Stimulated activated CD4-positive, alpha-beta T cell treated with anti-CD3 and anti-CD28 coated beads, Interleukin-1b, Interleukin-23, amount 100 ng/mL, for 48 hours (primary cell): ENCODE measurements at places on chromosomes 1 and 21.

- no peak for DNase-seq
Measured at GRCh38 chr1:8589571-8589970, 227.9 kb downstream of the RERE start.

DNA sequence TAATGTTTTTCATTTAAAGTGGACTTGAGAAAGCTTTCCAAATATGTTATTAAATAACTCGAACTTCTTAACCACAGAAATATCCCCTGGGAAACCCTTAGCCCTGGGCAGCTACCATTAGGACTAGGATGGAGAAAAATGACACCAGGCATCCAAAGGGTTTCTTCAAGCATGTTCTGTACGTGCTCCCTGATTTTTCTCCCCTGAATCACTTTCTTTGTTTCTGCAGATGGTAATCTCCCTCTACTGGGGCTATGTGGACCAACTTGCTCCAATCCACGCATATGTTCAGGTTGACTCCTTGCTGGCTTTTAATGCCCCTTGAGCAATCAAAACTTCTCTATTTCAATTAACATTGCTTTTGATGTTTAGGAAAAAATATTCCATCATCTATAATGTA is 312.7 kb upstream of the C1orf87 start:
- no peak for DNase-seq

GRCh38 chr1:75203415-75204277 is 69.5 kb downstream of the LHX8 start:
- DNase-seq, result no peak

DNA sequence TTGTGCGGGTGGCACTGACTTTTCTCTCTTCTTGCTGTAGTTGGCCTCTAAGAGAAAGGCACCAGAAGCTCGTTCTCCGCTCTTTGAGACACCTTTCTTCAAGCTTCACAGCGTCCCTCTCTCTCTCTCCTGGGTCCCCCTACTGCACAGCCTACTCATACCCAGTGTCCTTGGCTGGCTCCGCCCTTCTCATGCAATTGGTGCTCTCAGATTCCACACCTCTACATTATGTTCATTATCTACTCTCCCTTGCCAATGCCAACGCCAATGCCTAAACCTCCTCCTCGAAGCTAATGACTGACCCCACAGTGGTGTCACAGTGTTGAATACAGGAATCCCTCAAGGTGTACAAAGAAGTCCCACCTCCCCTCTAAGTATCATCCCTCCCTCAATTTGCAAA is 4.8 kb upstream of the DNAJC28 start:
- no peak for DNase-seq

- no peak for DNase-seq
Measured at GRCh38 chr1:52919051-52919722, 2.4 kb downstream of the ECHDC2 start.

DNA sequence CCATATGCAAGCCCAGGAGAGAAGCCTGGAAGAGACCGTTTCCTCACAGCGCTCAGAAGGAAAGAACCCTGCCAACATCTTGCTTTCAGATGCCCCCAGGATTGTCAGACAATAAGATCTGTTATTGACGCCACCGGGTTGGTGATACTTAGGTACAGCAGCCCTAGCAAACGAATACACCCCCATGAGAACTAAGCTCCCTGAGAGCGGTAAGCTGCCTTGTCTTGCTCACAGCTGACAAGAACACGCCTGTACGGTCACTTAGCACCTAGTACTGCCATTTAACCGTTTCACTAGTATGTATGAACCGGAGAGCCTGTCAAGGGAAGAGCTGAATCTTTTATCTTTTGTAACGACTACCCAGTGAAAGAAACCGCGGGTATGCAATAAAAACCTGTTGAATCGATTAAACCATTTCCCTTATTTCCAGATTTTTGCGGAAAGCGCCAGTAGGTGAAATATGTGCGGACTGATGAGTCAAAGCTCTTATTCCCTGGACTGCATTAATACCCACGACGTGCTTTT is 619 bp upstream of the ZBTB8B start:
- DNase-seq, result no peak

DNA sequence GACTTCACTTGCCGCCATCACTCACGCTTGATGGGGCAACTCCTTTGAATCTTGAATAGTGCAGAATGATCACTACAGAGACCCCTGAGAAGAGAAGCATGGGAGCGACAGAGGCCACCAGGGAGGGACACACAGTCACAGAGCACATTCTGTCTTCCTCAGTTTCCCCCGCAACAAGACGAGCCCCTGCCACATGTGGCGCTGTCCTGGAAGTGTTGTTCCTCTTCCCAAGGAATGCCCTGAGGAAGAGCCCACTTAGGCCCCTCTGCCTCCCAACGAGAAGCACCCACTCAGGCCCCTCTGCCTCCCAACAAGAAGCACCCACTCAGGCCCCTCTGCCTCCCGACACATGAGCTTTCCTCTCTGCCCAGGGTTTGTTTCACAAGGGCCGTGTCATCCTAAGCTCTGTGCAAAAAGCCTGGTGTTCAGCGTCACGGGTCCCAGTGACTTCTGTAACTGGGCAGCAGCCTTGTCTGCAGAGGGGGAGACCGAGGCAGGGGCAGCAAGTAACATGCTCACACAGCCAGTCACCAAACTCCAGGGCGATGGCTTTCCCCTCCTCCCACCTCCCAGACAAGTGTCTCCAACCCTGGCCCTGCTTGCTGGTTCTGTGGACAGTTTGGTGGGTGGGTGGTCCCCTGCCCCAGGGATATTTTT is 19.8 kb downstream of the SLC37A1 start:
- DNase-seq, result no peak

DNA sequence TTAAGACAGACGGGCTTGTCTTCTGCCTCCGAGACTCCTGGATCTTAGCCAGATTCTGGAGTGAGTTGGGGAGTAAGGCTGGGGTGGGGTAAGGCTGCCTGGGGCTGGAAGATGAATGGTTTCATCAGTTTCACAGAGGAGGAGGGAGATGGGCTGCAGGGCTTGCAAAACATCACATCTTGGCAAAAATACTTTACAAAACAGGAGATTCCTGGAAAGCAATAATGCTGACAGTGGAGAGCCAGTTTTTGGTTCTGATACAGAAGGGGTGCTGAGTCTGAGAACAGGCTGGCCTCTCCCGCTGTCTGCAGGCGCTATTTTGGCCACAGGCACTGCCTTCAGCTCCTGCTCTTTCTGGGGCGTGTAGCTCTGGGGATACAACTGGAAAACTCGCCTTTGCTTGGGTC is 83.4 kb upstream of the KCNE2 start:
- no peak for DNase-seq

GRCh38 chr1:25820247-25821111 is 725 bp downstream of the MTFR1L start:
- DNase-seq, result peak; percentile 78

DNA sequence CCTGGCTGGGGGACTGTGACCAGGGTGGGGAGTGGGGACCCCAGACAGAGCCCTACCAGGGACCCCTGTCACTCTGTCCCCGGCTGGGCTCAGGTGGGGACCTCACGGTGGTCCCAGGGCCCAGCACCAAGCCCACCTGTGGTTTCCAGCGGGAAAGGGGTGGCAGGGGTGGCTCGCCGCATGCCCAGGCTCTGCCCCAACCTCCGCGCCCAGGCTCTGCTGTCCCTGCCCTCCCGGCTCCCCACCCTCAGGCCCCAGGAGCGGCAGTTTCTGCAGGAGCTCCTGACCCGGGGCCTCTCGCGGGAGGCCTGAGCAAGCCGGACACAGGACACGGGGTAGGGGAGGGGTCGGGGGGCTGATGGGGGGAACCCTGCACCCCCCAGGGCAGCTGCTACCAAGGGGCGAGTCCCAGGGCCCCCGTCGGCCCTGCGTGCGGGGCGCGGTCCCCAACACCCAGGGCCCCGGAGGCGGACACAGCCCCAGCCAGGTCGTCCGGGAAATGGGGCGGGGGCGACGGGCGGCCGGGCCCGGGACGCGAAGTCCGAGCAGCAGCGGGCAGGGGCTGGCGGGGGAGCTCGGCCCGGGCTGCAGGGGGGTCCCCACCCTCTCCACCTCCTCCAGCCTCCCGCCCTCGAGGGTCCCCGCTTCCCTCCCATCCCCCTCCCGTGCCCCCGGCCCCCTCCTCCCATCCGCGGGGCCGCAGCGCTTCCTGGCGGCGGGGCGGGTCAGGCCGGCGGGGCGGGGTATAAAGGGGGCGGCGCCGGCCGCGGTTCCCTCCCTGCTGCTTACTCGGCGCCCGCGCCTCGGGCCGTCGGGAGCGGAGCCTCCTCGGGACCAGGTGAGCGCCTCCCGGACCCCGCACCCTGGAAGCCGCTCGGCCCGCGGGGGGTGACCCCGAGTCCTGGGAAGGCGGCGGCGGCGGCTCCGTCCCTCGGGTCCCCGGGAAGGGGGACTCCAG is at the start of gene COL6A2:
TSS of gene COL6A2 (plus strand) at position 777 of the 958 bp plus-strand sequence.
- DNase-seq, result peak; percentile 40

GRCh38 chr1:30893776-30894507 is 14.6 kb downstream of the SDC3 start:
- no peak for DNase-seq

DNA sequence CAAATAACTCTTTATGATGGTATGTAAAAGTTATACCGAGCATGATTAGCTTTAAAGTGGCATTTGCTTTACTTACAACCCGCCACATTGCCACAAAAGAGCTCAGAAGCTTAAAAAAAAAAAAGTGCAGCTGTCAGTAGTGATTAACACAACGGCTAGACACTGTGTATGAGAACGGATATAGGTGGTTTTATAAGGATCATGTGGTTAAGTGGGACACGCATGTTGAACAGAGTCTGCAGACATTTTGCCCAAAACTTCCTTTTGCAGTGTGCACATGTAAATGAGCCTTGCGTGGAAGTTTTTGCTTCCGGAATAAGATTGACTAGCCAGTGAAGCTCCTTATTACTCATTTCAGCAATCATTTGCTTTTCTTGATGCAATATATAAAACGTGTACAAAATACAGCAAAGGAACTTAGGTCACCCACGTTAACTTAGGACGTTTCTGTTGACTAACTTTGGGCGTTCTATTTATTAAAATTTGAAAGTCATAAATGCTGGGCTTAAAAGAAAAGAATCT is 58.7 kb upstream of the RGS1 start:
- peak; percentile 62 for DNase-seq

DNA sequence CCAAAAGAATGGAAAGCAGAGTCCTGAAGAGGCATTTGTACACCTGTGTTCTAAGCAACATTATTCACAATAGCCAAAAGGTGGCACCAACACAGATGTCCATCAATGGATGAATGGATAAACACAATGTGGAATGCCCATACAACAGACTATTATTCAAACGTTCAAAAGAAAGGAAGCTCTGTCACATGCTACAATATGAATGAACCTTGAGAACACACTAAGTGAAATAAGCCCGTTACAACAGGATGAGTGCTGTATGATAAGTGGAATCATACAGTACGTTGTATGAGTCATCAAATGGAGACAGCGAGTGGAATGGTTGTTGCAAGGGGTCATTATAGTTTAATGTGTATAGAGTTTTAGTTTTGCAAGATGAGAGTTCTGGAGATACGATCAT is 80.1 kb downstream of the SH3BGR start:
- DNase-seq, result no peak

DNA sequence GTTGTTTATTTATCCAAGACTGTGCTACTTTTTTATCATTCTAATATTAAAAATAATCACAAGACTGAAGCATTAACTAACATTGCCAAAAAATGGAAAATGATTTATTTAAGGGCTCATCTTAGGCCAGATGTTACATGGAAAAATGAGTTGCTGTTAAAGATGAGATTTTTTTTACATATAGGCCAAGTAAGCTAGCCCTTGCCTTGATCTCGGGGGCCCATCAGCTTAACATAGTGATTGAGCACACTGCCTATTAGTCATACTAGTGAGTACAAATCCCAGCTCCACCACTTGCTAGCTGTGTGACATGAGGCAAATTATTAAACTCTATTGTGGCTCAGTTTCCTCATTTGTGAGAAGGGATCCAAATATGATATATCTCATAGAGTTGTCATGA is 275.9 kb upstream of the SNX7 start:
- DNase-seq, result no peak

- no peak for DNase-seq
Measured at GRCh38 chr21:44434936-44435635, 20.2 kb upstream of the LRRC3 start.

DNA sequence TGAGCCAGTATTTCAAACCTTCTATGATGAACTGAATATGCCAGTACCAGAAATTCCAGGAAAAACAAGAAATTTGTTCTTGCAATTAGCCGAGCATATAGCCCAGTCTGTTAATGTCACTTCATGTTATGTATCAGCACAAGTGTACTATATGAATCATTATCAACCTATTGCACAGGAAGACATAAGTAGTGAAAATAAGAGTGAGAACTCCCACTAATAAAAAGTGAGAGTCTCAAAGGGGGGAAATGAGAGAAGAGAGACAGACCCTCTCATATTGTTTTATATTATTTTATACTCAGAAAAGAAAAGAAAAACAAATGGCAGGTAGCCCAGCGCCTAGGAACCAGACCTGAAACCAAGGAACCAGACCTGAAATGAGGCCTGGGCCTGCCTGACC is 16.2 kb downstream of the JMJD4 start:
- no peak for DNase-seq

DNA sequence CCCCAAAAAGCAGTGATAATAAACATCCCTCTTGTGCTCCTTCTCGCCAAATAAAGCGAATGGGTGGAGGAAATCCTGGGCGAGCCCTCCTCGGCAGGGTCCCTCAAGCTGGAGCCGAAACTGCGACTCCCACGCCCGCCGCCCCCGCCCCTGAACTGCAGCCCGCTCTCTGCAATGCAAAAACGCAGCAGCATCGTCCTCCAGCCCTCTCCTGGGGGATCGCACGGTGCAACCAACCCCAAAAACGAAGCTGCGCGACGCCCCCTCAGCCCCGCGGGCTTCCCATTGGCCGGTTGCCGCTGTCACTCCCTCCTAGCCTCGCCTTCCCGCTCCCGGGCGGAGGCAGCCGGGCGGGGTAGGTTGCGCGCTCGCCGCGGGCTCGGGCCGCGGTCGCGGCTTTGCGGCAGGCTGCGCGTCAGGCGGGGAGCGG is at the start of gene TMCC2:
TSS of gene TMCC2 (plus strand) at position 363 of the 430 bp plus-strand sequence. CDS start 619 bp downstream, outside the sequence.
- peak; percentile 83 for DNase-seq

- DNase-seq, result no peak
Measured at GRCh38 chr1:117757668-117758067, 151.8 kb downstream of the TENT5C start.

GRCh38 chr1:109586055-109586454 is 33.4 kb downstream of the GNAT2 start:
- no peak for DNase-seq

GRCh38 chr1:39224295-39224829 is 19.9 kb downstream of the MACF1 start:
- DNase-seq, result no peak

- no peak for DNase-seq
Measured at GRCh38 chr1:167365360-167365759, 144.7 kb downstream of the POU2F1 start.

- DNase-seq, result no peak
Measured at GRCh38 chr1:71835442-71835813, 446.9 kb downstream of the NEGR1 start.

GRCh38 chr21:14862794-14863720 is 201.7 kb downstream of the NRIP1 start:
- DNase-seq, result no peak
